ENCODE measurements at places on chromosomes 7 and 10.

- DNase-seq, result no peak
Measured at GRCh38 chr7:73827567-73828106, 3.2 kb upstream of the CLDN4 start.

DNA sequence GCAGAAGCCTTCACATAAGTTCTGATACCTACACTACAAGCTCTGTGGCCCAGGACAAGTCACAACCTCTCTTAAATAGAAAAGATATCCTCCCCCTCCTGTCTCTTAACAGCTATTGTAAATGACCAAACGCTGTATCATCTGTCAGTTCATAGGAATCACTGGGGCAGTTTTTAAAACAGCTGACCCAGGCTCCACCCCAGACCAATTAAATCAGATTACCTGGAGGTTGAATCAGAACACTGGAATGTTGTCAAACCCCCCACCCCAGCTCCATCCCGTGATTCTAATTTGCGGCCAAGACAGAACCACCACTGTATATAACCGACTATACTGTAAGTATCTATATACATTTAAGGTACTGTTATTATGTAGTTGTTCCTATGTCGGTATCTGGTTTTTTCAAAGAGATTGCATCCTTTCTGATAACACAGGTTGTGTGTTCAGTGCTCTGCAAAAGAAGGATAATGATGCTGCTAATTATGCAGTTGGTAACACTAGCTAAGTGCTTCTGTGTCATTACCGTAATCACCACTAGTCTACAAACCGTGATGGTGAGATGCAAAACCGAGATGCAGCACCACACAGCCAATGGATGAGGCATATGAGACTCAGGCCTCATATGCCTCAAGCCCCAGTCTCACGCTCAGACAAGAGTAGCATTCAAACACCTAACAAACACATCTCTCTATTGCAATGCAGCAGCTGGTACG lies 47.4 kb downstream of the TNS3 start:
- no peak for DNase-seq

- DNase-seq, result no peak
Measured at GRCh38 chr7:106063692-106064091, 48.4 kb downstream of the SYPL1 start.

DNA sequence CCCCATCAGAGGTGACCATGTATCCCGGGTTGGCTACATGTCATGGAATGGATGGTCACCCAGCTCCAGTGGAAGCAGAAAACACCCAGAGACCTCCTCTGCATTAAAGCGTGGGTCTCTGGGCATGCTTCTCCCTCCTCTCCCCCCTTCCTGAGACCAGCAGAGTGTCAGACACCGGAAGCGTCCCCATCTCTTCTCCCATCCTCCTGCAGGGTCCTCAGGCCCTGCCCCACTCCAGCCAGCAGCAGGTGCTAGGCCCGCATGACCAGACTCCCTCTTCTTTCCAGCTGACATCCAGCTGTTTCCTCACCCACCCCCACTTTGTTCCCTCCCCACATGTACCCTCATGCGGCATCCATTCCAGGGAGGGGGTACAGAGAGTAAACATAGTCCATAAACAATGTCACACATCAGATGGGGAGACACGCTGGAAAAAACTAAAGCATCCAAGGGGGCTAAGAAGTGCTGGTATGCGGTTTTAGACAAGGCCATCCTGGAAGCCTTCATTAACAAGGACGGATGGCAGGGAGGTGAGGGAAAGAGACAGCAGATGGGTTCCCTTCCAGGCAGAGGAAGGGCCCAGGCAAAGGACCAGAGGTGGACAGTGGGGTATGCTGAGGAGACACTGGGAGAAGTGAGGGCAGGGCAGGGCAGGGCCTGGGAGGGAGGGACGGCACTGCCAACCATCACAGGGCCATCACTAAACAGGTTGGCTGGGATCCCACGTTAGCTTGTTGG lies 12.5 kb upstream of the SLC18A3 start:
- DNase-seq, result no peak

GRCh38 chr10:113486531-113486930 lies 66.3 kb upstream of the HABP2 start:
- no peak for DNase-seq

- no peak for DNase-seq
Measured at GRCh38 chr7:130266258-130266960, at the start of gene CPA2. Gene CPA2, plus strand, starts transcription at chr7:130266863. Its CDS starts 19 bp downstream, at chr7:130266882.
